ENCODE measurements at places on chromosomes 2 and 18.

- no peak for DNase-seq
Measured at GRCh38 chr2:114534116-114535084, 92.0 kb downstream of the DPP10 start.

GRCh38 chr2:38505779-38506178 lies 96.9 kb downstream of the HNRNPLL start:
- no peak for DNase-seq

DNA sequence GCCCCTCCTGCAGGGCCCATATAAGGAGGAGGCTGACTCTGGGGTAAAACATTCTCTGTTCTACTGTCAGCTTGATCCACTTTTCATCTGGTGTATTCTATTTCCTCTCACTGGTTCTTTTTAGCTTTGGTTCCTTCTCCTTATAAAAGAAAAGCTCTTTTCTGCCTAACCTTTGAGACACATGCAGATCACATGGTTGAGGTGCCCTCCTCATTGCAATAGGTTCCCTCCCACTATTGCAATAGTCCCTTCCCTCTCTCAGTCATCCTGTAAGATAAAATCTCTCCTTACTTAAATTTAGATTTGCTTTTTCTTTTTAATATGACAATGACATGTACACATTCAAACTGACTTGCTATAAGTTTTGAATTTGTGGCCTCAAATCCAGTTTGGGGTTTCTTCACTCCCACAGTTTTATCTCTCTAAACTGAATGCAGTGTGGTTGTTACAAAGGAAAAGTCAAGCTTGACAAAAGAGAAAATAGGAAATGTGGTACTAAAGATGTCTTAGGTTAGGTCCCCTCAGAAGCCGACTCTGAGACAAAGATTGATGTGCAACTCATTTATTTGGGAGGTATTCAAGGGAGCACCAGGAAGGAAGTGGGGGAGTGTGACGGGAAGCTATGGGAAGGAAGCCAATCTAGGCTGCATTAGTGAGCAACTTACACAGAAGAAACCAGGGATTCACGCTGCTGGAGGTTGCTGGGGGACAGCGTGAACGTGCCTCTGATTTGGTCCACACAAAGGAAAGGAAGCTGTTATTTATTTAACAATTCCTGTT lies 127.6 kb upstream of the LINC00305 start:
- no peak for DNase-seq

- no peak for DNase-seq
Measured at GRCh38 chr18:79747156-79747845, 50.4 kb upstream of the KCNG2 start.

DNA sequence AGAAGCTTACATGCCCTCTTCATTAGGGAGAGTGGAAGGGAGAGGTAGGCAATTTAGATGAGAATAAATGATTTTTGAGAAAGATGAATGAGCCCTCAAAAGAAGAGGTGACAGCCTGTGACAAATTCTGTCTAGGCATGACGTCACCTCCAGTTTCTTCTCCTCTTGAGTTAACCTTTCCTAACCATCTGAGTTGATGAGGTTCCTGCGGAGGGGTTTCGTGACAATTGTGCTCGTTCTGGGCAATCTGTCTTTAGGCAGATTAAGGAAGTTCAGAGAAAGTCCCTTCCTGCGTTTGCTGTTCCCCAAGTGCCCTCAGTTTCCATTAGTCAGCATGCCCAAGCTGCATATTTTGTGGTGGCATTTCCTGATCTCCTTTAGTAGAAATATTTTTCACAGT lies 640.2 kb upstream of the SYT4 start:
- no peak for DNase-seq

Measured in stimulated activated CD4-positive, alpha-beta T cell treated with anti-CD3 and anti-CD28 coated beads, Interleukin-12 subunit alpha, Interleukin-12 subunit beta, amount 100 ng/mL, for 24 hours (primary cell).